ENCODE measurements at places on chromosomes 7 and 10.

DNA sequence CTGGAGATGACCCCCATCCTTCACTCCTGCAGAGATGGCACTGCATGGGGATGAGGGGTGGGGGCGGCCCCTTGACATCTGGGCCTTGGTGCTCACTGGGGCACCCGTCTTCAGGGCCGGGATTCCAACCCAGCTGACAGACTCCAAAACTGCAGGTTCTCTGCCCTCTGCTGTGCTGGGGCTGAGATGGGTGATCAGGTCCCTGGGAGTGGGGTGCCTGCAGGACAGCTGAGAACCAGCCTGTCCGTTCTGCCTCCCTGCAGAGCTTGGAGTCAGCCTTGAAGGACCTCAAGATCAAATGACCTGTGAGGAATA is 14.3 kb downstream of the PDAP1 start:
- no peak for DNase-seq

DNA sequence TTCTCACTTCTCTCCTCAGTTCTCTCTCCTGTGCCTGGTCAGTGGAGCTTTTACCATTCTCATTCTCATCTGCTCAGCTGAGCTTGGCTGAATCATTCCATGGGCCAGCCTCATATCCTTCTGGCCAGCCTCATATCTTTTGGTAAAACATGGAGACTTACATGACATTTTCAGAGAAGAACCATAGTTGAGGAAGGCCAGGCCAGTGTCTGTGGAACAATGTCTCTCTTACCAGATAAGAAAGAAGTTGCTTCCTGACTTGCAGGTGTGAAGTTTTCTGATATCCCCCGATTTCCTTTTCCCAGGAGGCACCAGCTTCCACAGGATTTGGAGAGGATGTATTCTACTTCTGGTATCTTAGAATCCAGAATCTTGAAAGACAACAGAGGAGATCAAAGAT is 24.7 kb downstream of the ST7 start:
- no peak for DNase-seq

GRCh38 chr10:55374060-55374459 is 573.0 kb upstream of the PCDH15 start:
- no peak for DNase-seq

GRCh38 chr10:52410916-52411315 is 96.8 kb downstream of the DKK1 start:
- no peak for DNase-seq

DNA sequence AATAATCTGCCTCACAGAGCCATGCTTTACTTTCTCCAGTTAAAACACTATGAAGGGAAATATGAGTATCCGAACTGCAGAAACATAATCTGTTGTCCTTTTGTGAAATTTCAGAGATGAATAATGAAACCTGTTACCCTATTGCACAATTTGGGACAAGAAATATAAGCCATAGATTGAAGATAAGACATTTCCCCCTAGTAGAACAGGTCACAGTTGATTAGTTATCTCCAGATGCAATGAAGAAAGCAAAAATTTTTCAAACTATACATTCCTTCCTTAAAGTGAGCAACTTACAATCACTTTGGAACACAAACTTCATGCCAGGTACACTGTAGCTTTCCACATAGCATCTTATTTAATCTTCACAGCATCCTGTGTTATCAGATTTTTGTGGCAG is 2.3 kb upstream of the CHN2 start:
- DNase-seq, result no peak

GRCh38 chr7:20220921-20221547 is 3.9 kb upstream of the MACC1 start:
- DNase-seq, result no peak

DNA sequence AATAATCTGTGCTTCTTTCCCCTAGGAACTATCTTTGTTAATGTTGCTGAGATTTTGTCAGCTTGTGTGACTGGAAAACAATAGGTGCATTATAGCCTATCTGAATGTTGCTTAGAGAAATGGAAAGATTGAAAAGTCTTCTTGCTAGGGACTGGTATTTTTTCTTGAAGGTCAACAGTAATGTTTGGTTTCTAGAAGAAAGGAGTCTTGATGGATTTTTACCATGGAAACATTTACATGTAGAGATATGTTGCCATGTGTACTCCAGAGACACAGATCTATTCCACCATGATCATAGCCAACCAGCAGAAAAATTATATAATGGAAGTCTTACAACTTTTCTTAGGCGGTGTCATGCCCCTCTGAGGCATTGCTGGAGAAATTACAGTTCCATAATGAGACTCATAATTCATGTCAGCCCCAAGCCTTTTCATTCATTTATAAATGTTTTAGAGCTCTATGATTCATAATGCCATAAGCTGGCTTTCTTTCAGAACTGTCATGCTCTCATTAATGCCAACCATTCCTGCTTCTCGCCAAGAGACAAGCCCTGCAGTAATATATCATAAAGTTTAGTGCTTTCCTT is 175.1 kb upstream of the PTPRZ1 start:
- peak; percentile 49 for DNase-seq

DNA sequence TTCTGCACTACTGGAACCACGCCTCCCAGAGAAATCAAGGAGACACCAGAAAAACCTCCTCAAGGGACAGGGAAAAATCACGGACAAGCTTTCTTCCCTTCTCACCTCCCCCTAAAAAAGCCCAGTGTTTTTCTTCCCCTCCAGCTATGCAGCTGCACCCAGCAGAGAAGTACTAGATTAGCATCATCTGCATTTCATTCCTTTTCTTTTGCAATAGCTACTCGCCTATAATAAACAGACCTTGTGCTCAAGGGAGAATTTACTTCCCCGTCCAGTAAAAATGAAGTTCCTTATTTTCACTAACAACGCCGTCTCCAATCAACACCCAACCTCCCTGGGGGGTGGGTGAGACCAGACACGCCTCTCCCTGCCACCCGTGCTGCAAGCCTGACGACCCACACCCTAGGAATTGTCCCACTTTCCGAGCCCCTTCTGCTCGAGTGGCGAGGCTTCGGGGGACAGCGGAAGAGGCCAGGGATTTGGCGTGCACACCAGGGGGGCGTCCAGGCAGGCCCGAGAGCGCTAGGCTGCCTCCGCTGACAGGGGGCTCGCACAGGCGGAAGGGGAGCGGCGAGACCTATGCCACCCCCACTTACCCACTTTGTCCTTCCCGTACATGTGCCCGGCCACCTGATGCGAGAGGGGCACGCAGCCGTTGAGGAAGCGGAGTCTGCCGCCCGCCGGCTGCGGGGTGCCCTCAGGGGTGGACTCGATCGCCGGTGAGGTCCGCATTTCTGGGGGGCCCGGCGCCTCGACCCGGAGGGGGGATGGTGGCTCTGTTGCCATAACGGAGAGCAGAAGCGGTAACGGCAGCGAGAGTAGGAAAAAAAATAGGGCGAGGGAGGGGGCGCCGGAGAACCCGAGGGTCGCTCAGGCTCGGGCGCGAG is 625 bp downstream of the IPMK start:
- peak; percentile 37 for DNase-seq

GRCh38 chr10:75233444-75234016 is 2.2 kb downstream of the COMTD1 start:
- DNase-seq, result no peak

DNA sequence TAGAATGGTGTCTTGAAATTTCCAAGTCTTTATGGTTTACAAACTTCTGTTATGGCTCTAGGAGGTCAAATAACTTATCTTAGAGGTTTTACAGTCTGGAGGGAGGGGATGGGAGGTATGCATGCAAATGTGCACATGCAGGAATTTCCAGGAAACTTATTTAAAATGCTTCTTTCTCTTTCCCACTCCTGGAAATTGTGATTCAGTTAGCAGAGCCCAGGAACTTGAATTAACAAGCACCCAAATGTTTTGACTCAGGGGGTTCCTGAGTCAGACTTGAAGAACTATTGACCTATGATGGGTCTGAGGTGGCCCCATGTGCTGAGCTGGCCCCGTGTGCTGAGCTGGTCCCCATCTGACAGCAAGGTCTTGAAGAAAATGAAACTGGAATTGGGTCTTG is 669.4 kb downstream of the INHBA start:
- no peak for DNase-seq

DNA sequence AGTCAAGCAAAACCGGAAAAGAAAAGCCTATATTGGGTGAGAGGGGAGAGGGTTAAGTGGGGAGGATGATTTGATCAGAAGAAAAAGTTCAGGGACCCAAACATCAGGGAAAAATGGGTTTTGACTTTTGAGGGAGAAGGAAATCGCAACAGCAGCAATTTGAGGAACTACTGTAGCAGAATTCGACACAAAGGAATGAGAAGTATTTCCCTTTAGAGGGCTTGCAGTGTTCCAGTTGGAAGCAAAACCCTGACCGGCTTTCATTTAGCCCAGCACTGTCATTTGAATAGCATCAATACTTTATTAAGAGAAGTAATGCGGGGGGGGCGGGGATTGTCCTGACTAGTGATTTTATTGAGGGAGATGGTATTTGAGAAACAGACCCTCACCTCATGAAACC is 37.2 kb upstream of the GATA3 start:
- DNase-seq, result no peak

- no peak for DNase-seq
Measured at GRCh38 chr7:134287916-134288659, 28.6 kb downstream of the SLC35B4 start.

GRCh38 chr7:44131173-44132029 is 8.1 kb upstream of the POLD2 start:
- DNase-seq, result peak; percentile 23

DNA sequence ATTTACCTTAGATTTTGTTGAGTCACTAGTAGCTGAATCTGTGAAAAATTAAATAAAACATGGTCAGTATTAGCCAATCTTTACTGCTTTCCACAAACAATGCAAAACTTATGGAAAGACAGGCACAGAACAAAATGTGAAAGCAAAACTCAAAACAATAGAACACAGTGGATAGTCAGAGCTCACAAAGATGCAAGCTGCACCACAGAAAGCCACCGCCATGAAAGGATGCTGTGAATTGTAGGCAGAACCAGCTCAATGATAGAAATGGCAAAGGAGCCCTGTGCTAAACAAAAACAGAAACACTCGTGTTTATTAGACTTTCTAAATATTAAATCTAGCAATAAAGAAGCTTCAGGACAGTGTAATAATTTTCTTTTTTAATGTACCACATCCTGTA is 134.4 kb downstream of the ARHGAP21 start:
- no peak for DNase-seq

GRCh38 chr7:16558761-16559302 is 32.2 kb downstream of the LRRC72 start:
- no peak for DNase-seq

DNA sequence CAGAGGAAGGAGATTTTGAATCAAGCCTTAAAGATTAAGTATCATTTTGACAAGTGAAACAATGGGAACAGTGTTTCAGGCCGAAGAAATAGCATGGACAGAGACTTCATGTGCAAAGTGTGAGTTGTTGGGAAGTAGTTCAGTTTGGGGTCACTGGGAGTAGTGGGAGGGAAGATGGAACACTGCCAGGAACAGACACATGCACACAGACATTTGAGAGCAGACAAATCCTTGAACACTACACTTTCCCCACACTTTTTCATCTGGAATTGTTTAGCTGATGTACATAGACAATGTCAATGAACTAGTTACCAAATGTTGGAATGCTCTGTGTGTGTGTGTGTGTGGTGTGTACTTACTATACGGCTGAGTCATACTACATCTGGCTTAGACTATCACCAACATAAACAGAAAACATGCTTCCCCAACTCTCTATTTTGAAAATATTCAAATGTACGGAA is 52.4 kb upstream of the LRRC17 start:
- no peak for DNase-seq

DNA sequence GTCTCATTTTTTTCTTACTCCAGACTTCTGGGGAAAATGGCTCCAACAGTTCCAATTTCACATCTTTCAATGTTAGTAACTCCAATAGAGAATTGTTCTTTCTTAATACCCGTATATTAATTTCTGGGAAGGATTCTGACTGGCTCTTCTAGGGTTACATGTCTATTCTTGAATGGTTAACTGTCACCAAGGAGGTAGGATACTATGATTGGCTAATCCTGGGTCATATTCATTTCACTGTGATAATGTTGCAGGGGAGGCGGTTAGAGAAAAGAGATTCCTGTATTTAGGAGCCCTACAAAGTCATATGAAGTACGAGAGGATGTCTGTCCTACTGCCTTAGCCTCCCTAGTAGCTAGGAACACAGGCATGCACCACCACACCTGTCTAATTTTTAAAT is 16.1 kb upstream of the VCL start:
- DNase-seq, result no peak

DNA sequence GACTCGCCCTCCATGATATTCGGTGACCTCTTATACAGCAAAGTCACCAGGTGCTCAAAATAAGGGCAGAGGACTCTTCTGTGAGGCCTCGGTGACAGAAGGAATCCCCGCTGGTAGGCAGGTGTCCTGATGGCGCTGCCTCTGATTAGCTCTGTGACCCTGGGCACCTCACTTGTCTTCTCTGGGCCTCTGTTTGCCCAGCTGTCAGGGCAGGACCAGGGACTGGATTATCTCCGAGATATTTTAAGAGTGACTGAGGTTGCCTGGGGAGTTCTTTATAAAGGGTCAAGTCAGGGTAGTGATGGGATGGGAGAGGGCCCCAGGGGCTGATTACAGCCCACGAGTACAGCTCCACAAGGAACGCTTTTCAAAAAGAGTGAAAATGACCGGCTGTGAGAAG is 70.9 kb upstream of the SAMD8 start:
- no peak for DNase-seq

- DNase-seq, result no peak
Measured at GRCh38 chr7:153476166-153476565, 576.0 kb upstream of the DPP6 start.

DNA sequence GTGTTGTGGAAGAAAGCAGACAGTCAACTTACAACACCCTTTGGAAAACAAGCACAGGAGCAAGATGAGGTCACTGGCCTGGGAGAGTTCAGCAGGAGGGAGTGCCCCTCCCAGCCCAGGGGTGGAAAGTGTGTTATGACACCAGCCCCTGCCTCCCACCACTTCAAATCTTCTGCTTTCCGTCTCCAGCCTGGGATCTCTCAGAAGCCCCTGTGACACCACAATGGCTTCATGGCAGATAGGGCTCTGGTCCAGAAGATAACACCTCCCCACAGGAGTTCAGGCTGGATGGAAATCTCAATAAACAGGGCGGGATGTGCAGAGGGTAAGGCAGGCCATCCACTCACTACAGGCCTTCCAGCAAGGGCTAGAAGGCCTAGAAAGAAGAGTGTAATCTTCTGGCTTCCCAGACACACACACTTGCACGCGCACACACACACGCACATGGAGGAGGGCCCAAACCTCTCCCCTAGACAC is 48.7 kb upstream of the ZMIZ1 start:
- peak; percentile 25 for DNase-seq

- peak; percentile 69 for DNase-seq
Measured at GRCh38 chr10:22714479-22715289, at the start of gene PIP4K2A. TSS of gene PIP4K2A (minus strand) at chr10:22714578. CDS start at chr10:22714326, 252 bp downstream.

All from RWPE1 (cell line).